T-cell (primary cell): ENCODE measurements at places on chromosomes 16 and 17.

DNA sequence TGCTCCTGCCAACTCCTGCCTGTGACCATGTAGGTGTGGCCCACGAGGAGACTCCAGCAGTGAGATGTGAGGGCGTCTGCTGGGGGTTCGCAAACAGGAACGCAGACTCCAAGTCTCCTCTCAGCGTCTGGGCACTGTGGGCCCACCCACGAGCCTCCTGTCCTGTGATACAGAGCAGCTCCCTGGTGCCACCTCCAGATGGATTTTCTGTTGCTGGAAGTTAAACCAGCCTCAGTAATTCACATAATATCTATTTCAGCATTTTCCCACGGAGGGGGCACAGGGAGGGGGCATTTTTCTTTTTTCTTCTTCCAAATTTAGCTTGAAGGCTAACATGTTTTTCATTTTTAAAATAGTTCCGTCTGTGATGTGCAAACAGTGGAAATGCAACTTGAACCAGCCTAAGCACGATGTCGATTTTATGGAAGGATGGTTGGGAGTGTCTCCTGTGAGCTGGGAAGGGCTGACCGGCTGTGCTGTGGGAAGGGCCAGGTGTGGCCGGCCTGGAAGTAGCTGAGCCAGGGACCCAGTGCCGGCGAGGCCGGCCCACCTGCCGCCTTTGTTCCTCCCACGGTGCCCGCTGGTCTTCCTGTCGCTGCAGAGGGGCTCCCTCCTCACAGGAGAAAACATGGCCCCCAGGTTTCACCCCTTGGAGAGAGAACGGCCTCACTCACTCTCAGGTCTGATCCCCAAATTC, 3.9 kb upstream of the RAB40B start:
- no peak for DNase-seq

DNA sequence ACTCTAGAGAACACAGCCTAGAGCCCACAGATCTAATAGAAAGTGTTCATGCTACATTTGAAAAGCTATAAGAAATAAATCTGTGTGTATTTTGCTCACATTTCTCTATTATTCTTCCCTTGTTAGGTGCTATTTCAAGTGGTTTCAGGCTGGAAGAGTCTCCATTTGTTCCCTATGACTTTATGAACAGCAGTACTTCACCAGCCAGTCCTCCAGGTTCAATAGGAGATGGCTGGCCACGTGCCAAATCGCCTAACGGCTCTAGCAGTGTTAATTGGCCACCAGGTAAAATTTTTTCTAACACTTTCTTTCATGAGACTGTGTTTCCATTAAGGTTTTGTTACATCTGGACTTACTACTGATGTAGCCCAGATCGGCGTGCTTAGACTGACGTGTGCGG, 30.7 kb upstream of the SLC5A11 start:
- DNase-seq, result no peak

- DNase-seq, result no peak
These were observed 330.5 kb downstream of the MAF start for GRCh38 chr16:79270011-79270410.

GRCh38 chr16:83389751-83390150, 418.0 kb upstream of the HSBP1 start:
- no peak for DNase-seq

DNA sequence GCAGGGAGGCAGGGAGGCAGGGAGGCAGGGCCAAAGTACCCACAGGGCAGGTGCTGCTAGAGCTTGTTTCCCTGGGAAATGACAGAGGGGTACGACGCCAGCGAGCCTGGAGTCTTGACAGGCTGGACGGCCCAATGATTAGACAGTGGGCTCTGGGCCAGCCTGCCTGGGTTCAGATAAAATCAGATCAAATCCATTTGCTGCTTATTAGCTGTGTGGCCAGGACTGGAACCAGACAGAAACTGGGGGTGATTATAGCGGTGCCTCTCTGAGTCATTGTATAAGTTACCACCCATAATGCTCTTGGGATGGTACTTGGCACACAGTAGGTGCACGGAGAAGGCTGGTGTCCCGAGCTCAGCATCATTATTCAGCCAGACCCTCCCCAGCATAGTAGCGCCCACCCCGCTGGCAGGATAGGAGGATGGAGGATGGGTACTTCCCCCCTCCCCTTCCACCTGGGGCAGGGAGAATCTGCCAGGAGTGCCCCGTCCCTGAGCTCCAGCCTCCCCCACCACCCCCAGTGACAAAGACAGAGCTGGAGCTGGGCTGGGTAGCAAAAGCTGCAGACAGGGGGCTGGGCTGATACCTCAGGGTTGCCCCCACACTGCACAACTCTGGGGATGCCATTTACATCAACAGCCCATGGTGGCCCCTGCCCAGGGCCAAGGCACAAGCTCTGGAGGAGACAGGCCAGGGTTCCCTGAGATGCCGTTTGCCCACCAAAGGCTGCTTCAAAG, 77.6 kb upstream of the TNRC6C start:
- DNase-seq, result no peak

- no peak for DNase-seq
These were observed 17.5 kb downstream of the GRIN2C start for GRCh38 chr17:74842146-74842598.

GRCh38 chr17:15782866-15783265, 50.8 kb downstream of the TBC1D26 start:
- no peak for DNase-seq

DNA sequence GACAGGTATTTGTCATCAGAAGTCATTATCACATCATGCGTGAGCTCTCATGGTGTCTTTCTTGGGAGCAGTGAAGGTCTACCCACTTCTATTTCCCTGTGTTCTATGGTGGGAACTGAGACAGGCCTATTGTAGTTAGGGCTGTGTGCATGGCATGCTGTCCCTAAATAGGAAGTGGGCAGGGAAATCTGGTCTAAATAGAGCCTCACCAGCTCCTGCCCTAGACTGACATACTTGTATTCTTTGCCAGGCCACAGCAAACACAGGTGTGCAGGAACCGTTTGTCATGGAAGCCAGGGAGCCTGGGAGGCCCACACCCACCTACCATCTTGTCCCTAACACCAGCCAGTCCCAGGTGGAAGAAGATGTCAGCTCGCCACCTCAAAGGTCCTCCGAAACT, 10.1 kb downstream of the SLC7A6 start:
- DNase-seq, result no peak

DNA sequence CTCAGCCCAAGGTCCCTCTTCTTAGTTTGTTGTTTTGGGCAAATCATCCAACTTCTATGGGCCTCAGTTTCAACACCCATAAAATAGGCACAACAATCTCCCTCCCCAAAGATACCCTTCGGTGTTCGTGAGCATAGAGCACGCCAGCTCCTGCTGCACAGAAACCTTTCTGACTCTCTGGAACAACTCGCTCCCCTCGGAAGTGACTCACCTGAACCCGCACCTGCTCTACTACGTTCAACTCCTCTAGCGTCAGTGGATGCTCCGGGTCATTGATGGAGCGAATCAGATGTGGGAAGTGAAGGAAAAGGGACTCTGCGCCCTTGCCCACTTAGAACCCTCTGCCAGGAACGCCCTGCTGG, 445 bp downstream of the CIAO2B start:
- DNase-seq, result no peak

- DNase-seq, result no peak
These were observed 29.9 kb downstream of the ABCC12 start for GRCh38 chr16:48125888-48126287.

DNA sequence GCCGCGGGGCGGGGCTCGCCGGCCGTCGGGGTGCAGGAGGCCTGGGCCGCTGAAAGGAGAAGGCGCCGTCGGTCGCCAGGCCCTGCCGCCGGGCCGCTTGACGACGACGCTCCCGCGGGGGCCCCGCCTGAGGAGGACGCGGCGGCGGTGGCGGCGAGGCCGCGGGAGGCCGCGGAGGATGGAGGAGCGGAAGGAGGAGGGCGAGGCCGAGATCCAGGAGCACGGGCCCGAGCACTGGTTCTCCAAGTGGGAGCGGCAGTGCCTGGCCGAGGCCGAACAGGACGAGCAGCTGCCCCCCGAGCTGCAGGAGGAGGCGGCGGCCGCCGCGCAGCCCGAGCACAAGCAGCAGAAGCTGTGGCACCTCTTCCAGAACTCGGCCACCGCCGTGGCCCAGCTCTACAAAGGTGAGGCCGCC, 430 bp downstream of the HAPSTR1 start:
- peak; percentile 46 for DNase-seq

- no peak for DNase-seq
These were observed 24.2 kb downstream of the GRB7 start for GRCh38 chr17:39761861-39762496.

DNA sequence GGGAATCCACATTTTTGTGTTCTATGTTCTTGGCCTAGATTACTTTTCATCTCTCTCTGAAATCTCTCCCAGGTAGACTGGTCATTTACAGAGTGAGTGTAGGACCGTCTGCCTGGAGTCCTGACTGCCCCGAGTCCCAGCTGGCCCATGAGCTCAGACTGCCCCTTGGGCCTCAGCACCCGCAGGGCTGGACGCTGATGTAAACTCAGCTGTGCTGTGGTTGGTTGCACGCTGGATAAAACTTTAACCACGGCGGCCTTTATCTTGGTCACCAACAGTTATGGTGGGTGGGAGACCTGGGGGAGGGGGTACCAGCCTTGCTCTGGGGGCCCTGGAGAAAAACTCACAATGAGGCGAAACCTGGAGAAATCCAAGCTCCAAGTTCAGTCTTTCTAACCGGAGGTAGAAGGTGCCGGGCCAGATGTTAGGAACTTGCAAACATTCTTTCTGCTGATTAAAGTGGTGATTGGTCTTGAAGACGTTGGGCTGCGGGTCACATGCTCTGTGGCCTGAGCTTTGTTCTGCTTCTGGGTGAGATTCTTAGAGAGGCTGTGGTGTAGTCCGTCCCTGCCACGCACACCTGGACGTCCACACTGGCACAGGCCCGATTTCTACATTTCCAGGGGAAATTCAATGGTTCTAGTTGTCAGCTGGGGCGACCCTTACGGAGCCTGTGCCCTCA, 6.9 kb downstream of the METRNL start:
- no peak for DNase-seq

GRCh38 chr17:8643855-8644506, 13.5 kb upstream of the MYH10 start:
- no peak for DNase-seq
